Stimulated activated naive CD8-positive, alpha-beta T cell treated with anti-CD3 and anti-CD28 coated beads, Interleukin-15, Interleukin-2, amounts not matched to agents 100 U/mL and 50 U/mL, for 24 hours (primary cell): ENCODE measurements at places on chromosomes 7 and 10.
A peak's percentile ranks its signal among the peaks of the same experiment; 100 is the strongest.

DNA sequence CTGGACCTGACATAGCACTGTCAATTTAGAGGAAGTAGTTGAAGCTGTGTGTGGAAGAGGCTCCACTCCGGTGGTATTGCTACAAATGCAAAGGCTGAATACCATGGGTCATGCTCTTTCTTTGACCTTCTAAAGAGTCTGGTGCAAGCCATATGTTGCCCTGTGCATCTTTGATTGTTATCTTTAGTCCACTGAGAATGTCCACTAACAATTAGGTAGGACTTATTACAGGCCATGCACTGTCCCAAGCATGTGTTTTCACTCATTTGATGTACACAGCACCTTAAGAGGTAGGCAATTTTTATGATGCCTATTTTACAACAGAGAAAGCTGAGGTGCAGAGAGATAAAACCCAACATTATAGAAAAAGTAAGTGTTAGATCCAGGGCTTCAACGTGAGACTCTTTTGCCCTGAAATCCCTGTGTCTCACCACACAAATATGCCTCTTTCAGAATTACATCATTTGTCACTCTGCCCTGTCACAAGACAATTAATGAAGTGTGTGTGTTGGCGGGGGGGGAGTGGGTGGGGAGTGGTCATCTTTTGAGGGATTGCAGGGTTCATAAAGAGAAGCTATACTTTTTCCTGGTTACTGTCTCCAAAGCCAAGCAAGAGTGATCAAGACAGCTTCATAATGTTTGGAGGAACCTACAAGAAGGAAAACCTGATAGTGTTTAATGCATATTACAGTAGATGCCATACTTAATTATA is 637.6 kb upstream of the IGFBP3 start:
- DNase-seq, result no peak

DNA sequence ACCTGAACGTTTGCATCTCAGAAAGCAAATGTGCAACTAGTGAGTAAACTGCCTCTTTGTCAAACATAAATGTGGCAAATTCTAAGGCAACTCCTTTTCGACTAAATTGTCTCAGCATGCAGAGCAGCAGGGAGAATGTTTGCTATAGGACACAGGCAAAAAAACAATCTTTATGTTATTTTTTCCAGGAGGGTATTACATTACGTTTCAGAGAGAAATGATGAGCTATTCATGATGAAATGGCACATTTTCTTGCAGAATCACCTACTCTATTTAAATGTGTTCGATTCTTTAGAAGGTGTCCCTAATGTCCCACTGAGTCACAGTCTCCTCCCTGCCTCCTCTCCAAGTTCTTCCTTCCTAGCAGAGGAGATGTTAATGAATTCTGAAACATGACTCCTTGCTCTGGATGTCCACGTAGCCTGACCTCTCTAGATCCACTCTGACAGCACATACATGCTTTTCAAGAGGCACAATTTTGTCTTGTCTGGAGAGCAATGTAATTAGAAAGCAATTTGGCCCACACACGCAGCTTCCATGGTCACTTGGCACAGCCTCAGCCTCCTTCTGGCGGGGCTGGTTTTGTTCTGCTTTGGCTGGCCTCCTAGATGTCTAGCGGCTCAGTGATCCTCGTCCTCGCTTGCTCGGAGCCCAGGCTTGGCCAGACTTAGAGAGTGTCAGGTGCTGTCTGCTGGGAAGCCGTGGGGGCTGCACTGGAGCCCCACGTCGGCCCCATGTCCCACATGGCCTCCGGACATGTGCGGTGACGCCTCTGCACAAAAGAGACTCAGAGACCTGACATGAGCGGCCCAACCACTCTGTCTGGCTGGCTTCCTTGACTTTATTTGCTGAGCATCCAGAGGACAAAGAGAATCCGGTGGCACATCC is 125.7 kb upstream of the ZNF438 start:
- no peak for DNase-seq

DNA sequence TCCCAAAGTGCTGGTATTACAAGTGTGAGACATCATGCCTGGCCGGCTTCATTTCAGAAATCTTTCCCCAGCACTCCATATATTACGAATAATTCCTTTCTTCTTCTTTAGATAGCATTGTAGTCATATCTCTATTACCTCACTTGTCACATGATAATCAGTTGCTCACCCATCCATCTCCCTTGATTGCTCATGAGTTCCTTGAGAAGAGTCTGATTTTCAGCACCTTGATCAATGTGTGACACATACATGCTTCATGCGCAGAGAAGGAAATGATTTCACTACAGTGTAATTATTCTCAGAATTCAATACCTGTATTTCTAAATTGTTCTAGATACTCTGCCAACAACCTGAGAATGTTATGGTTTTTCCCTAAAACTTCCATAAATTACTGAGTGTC is 26.7 kb upstream of the GGCT start:
- DNase-seq, result no peak

- no peak for DNase-seq
Measured at GRCh38 chr7:92609921-92610518, 19.8 kb upstream of the FAM133B start.

DNA sequence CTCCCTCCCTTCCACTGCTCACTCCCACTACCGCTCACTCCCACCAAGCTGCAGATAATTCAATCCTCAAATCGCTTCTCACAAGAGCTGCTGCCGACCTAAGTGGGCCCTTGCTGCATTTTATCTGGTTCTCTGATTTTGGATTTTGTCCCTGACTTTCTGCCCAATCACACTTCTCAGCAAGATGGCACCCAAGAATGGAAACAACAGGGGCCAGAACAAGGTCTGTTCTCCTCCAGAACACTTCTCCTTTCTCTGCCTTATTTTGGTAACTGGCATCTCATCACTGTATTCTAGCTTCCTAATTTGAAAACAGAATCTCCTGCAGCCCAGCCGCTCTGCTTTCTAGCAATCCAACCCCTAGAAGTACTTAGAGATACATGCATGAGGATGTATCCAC is 172.8 kb downstream of the GRID1 start:
- DNase-seq, result no peak

GRCh38 chr7:108456845-108457540 is 757 bp upstream of the NRCAM start:
- DNase-seq, result no peak

DNA sequence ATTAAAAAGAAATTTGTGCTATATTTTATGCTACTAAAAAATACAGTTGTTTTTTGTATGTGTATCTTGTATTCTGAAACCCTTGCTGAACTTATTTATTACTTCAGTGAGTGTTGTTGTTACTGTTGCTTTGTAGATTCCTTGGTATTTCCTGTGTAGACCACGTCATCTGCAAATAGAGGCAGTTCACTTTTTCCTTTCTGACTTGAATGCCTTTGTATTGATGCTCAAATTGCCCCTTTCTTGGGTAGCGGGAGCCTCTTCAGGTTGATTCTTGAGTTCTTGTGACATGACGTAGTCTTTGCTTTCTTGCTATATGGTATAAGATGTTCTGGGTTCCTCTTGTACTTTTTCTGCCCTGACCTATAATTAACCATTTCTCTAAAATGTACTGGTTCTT is 504.1 kb downstream of the SDK1 start:
- DNase-seq, result no peak

GRCh38 chr7:137453356-137453755 is 109.8 kb upstream of the PTN start:
- no peak for DNase-seq

- DNase-seq, result no peak
Measured at GRCh38 chr7:133207687-133208086, 45.2 kb upstream of the EXOC4 start.

GRCh38 chr7:95240921-95241320 is 83.4 kb downstream of the PON1 start:
- no peak for DNase-seq

- DNase-seq, result no peak
Measured at GRCh38 chr7:66206934-66207240, 1.8 kb downstream of the TPST1 start.

- DNase-seq, result no peak
Measured at GRCh38 chr10:10626734-10627133, 390.9 kb upstream of the CELF2 start.

DNA sequence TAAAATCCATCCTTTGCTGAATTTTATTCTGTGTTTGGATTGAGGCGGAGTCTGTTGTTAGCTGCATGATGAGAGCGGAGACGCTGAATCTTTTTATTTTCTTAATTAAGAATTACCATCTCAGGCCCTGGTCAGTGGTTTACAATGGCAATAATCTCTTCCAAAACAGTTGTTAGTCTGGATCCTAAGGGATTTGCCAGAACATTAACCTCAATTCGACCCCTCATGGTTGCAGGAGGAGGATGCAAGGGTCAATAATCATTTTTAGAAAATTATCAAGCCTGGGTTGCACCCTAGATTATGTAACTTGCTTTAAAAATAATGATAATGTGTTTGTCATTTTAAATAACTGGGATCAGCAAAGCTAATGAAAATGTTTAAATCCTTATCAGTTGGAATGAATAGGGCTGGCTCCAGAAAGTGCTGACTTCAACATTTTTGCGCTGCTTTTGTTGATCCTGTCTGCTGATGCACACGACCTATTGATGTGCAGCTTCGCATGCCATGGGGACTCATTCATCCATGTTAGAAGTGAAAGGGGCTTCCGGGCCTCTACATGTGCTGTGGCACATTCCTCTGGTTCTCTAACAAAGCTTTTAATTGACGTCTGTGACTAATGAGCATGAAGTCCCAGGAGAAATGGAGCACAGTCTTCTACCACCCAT is 80.7 kb upstream of the KIAA1217 start:
- DNase-seq, result no peak

- DNase-seq, result no peak
Measured at GRCh38 chr7:94392393-94392786, 2.3 kb upstream of the COL1A2 start.

DNA sequence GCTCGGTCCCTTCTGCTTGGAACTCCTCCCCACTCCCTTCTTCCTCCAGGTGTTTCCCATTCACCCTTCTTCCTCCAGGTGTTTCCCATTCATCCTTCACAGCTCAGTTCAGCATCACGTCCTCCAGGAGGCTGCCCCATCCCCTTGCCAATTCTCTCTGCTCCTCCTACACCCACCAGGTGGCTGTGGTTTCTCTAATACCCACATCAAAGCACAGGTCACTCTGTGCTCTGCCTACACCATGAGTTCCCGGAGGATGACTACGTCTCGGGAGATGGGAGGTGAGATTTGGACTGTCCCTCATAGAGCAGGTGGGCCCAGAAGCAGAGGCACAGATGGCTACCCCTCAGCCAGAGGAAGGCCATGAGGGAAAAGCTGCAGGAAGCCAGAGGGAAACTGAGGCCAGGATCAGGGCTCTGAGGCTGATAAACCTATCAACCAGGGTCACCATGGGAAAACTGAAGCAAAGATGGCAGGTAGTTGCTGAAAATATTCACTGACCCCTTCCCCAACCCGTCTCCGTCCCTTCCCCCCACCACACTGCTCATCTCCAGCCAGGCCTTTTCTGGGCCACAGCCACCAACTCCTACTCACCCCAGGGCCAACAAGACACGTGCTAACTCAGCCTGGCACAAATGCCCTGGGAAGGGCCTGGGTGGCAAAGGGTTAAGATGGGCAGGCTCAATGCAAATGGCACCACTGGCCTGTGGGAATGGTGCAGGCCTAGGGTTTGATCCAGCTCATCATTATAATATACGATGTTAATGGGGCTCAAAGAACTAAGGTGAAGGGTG is 56.6 kb upstream of the CPXM2 start:
- no peak for DNase-seq

DNA sequence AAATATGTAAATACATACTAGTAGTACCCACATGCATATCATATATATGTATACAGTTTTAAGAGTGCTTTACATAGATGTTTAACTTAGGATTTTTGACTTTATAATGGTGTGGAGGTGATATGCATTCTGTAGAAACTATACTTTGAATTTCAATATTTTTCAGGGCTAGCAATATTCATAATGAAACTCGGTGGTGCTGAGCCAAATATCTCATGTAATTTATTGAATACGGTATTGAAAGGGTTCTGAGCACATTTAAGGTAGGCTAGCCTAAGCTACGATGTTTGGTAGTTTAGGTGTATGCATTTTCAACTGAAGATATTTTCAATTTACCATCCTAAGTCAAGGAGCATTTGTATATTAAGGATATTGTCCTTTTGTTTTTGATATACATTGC is 36.0 kb downstream of the ZNRF2 start:
- no peak for DNase-seq

DNA sequence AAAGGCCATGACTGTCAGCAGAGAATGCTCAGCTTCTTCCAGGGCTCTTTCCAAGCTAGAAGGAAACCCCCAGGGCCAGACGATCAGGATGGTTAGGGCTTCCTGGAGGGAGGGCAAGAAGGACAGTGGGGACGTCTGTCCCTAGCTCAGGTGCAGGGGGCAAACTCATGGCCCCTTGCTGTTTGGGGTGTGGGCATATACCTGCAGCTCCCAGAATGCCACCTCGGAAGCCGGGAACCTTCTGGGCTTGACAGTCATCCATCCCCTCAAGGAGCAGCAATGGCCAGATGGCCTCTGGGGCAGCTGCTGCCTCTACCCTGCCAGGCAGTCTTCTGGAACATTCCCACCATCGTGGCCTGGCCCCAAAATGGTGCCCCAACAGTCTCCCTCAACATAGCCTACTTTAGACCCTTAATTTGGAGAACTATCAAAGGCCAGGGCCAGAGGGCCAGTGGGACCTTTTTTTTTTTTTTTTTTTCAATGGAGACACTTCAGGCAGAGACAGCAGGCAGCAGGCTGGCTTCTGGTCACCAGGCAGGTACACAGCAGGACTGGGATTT is 40.2 kb upstream of the ZMIZ1 start:
- no peak for DNase-seq

- no peak for DNase-seq
Measured at GRCh38 chr7:5692112-5692844, 89.2 kb downstream of the RNF216 start.

GRCh38 chr7:85890244-85890811 is 703.5 kb upstream of the SEMA3D start:
- no peak for DNase-seq

GRCh38 chr7:36605261-36606051 is 118.8 kb downstream of the AOAH start:
- no peak for DNase-seq

GRCh38 chr10:3235996-3236510 is 63.5 kb upstream of the PITRM1 start:
- no peak for DNase-seq

GRCh38 chr10:100670828-100671479 is 74.4 kb upstream of the PAX2 start:
- DNase-seq, result peak; percentile 83

DNA sequence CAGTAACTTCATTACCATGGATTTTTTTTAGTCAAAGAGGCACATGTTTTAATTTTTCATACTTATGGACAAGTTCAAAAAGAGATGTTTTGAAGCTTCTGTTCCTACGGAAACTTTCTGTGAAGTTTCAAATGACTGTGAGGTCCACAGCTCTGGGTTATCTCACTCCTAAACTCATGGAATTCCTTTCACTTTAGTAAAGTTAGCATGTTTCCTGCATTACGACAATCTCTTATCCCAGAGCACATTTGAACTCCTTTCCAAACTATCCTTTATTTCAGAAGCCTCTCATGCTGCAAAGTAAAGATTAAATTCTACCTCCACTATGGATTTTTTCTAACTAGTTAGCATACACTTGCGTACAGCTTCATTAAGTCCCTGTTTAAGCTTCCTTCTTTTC is 15.3 kb upstream of the ADD3 start:
- DNase-seq, result no peak

GRCh38 chr10:30443049-30443448 is 9.1 kb downstream of the MAP3K8 start:
- DNase-seq, result no peak

- DNase-seq, result no peak
Measured at GRCh38 chr7:12481722-12482121, 78.1 kb upstream of the VWDE start.

- no peak for DNase-seq
Measured at GRCh38 chr10:35783305-35783838, 141.3 kb upstream of the FZD8 start.
